Right cardiac atrium (tissue), 5 donors: ENCODE measurements at places on chromosomes 2 and 18.

DNA sequence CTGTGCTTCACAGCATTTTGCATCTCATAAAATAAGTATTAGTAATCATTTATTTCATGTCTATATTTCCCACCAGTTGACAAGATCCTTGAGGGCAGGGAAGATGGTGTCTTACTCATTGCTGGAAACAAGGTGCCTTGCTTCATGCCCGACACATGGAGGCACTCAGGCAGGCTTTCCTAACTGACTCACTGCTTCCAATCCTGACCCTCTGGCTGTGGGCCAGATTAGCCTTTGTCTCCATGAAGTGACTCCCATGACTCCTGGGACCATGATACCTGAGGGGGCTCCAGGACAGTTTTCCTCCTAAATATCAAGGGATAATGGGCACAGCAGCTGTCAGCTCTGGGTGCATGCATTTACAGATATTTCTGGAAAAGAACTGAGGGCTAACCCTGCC lies 275.1 kb downstream of the AGPS start:
- peak; percentile 20 for DNase-seq

- no peak for DNase-seq
Measured at GRCh38 chr2:144431392-144431783, 88.5 kb downstream of the ZEB2 start.

DNA sequence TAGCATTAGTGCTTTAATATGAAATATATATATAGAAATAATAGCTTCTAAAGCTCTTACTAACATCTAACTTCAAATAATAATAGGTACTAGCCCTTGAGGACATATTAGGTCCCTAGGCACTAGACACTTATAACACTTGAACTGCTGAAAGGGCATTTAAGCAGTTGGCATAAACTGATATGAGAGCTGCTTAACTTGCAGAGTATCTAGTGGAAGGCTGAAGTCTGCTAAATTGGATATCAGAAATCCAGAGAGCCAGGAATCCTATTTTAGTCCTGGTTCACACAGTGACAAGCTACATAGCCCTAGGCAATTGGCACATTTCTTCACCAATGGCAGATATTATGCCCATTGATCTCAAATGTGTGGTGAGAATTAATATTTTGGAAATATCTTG lies 326.9 kb upstream of the UBE2E3 start:
- no peak for DNase-seq

DNA sequence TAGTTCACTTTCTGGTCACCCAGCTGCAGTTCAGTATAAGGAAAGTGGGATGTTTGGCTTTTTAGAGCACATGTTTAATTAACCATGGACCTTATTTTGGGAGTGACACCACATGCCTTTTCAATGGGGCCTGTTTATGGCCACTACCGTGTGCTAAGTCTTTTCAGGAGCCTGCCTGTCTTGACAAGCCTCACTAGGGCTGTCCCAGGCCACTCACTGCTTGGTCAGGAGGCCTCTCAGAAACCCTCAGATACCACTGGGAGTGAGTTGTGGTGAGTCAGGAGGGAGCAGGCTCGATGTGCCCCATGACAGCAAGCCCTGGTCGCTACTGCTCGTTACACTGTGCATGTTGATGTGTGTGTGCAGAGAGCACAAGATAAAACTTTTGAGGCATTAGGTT lies 123.0 kb downstream of the MAP4K4 start:
- DNase-seq: no peak

- DNase-seq: no peak
Measured at GRCh38 chr2:168191955-168192785, 55.2 kb downstream of the STK39 start.

GRCh38 chr2:38634684-38635083 lies 31.2 kb upstream of the GALM start:
- DNase-seq: no peak

GRCh38 chr18:55228707-55229106 lies 269.4 kb upstream of the CCDC68 start:
- peak; percentile 56 for DNase-seq

GRCh38 chr2:186903216-186903615 lies 54.2 kb upstream of the ZSWIM2 start:
- no peak for DNase-seq

DNA sequence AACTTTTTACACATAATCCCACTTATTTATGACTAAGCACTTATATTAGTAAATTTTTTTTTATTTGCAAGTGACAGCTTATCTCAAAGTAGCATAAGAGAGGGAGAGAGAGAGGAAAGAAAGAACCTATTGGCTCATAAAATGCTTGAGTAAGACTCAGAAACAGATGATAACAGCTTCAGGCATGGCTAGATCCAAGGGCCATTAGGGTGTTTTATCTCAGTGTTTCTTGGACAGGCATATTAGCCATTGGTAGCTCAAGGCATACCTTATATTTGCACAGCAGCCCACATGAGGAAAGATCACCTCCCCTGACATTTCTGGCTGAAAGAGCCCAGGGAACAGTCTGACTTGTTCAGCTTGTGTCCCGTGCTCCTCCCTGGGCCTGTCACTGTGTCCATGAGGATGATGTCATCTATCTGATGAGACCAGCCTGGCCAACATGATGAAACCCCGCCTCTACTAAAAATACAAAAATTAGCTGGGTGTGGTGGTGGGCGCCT lies 64.4 kb downstream of the IL1R2 start:
- peak; percentile 59 for DNase-seq

GRCh38 chr2:40127146-40127545 lies 324.7 kb downstream of the SLC8A1 start:
- no peak for DNase-seq

GRCh38 chr18:50057009-50057408 lies 137.9 kb downstream of the MYO5B start:
- no peak for DNase-seq

GRCh38 chr2:98607104-98607503 lies 1.2 kb downstream of the COA5 start:
- DNase-seq: no peak

- no peak for DNase-seq
Measured at GRCh38 chr18:79104137-79104536, 34.9 kb downstream of the ATP9B start.

DNA sequence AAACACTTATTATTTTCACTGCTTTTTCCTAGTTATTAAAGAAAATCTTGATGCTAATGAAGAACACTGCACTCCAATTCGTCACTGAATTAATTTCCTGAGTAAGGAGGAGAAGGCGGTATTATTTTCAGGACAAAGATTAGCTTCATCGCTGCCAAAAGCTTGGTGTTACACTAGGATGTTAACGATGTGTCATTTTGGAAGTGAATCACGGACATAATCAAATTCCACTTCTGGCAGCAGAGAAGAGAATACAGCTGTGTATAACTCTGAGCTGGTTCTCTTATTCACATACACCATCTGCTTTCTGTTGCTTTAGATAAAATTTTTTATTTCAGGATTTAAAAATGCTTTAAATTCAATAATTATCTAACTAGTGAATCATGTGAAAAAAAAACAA lies 74.1 kb downstream of the SCG2 start:
- no peak for DNase-seq

DNA sequence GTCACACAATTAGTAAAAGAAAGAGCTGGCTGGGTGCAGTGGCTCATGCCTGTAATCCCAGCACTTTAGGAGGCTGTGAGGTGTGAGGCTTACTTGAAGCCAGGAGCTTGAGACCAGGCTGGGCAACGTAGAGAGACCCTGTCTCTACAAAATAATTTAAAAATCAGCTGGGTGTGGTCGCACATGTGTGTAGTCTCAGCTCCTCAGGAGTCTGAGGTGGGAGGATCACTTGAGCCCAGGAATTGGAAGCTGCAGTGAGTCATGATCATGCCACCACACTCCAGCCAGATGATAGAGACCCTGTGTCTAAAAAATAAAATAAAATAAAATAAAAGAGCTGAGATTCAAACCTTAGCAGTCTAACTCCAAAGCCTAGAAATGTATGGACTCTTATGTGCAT lies 39.0 kb upstream of the NEDD4L start:
- DNase-seq: no peak

DNA sequence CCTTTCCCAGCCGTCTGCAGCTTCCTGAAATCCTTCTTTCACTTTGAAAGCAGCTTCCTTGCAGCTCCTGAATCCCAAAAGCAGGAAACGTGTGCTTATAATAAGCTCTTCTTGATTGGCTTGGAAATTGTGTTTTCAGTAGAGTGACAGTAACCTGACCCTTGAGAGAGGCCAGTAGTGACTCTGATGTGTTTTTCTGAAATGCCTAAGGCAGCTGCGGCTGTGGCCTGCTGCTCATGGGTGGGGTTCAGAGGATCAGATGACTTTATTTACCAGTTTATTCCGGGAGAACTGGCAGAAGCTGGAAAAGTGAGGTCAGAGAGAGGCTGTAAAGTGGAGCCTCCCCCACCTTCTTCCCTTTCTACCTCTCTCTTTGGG lies 31.9 kb upstream of the RPIA start:
- DNase-seq: no peak

DNA sequence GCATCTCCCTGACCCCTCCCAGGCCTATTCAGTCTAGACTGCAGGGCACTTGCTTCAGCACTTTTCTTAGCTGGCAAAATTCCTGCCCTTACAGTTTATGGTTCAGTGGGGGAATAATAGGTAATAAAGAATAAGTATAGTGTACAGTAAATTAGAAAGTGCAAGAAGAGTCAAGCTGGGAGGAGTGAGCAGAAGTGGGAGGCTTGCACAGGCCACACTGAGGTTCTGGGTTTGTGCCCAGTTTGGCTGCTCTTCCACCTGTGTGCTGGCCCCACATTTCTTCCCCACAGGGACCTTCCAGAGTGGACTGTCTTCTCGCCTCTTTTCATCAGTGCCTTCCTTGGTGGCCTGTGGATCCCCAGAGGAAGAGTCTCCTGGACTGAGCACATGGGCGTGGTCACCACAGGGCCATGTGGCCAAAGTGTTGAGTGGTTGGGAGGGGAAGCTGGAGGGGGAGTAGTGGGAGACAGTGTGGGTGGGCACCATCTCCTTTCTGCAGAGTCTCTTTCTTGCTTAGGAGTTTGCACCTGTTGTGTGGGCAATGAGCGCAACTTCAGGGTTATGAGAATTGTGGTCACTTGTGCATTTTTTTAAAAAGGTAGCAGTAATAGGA lies 128.6 kb upstream of the ZSWIM2 start:
- DNase-seq: no peak

GRCh38 chr18:22040533-22040932 lies 128.9 kb upstream of the GATA6 start:
- no peak for DNase-seq

DNA sequence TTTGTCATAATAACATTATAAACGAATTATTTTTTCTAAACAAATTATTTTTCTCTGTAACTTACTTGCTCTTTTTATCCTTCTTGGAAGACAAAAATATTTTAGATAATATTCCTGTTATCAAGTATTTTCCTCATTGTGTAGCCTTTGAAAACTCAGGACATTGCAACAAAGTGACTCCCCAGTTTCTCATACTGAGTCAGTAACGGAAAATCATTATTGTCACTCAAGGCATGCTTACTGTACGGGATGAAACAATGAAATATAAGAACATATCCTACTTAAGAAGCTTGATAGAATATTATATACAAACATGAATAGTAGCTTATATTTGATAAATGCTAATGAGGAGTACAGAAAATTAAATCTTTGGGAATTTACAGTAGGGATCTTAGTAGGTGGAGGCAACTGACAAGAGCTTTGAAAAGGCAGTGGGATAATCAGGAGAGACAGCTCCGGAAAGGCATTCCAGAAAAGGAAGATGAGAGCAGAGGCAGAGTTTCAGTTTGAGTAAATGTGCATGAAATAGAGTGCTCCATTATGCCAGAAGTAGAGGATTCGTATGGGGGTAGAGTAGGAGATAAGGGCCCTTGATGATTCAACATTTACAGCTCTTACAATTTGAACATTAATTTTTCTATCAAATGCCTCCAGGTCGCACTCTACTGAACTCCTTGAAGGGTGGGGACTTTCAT lies 14.0 kb upstream of the YES1 start:
- DNase-seq: no peak

DNA sequence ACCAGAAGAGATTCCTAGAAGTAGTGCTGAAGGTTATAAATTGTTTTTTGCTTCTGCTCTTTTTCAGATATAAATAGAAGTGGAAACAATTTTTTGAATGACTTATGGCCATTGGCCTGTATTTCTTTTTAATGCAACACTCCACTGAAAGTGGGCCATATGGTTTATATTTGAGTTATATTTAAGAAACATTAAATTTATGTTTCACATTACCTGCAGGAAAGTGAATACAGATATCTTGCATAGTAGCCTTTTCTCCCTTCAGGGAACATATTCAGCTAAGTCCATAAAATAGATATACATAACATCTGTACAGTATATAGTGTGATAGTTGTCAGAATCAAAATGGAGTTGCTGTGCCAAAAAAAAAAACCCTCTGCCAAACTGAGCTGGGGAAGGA lies 53.1 kb upstream of the EFEMP1 start:
- DNase-seq: no peak
